ENCODE measurements at places on chromosomes 3 and 15.

- no peak overlapping the region for H3K4me3 ChIP-seq
- H3K4me1 ChIP-seq, result no peaks in the 10 kb centered on the region
- H3K27me3 ChIP-seq, result peaks cover 4% of the 10 kb centered on the region
- no peak for DNase-seq
These were observed 19.3 kb upstream of the DPPA4 start for GRCh38 chr3:109356442-109357155.

- H3K4me1 ChIP-seq, result no peaks in the 10 kb centered on the region
- no peak overlapping the region for H3K4me3 ChIP-seq
- H3K27me3 ChIP-seq, result no peaks in the 10 kb centered on the region
- H3K36me3 ChIP-seq, result peaks cover 77% of the 10 kb centered on the region
- no peak overlapping the region for H3K27ac ChIP-seq
These were observed 613.4 kb downstream of the FOXP1 start for GRCh38 chr3:70970171-70970570.

- H3K36me3 ChIP-seq, result no peaks in the 10 kb centered on the region
- H3K27me3 ChIP-seq, result no peaks in the 10 kb centered on the region
- no peak overlapping the region for H3K27ac ChIP-seq
- no peak overlapping the region for H3K4me3 ChIP-seq
- no peak for DNase-seq
- H3K4me1 ChIP-seq, result peaks cover 9% of the 10 kb centered on the region
These were observed 34.3 kb upstream of the SLC6A6 start for GRCh38 chr3:14368146-14368545.

DNA sequence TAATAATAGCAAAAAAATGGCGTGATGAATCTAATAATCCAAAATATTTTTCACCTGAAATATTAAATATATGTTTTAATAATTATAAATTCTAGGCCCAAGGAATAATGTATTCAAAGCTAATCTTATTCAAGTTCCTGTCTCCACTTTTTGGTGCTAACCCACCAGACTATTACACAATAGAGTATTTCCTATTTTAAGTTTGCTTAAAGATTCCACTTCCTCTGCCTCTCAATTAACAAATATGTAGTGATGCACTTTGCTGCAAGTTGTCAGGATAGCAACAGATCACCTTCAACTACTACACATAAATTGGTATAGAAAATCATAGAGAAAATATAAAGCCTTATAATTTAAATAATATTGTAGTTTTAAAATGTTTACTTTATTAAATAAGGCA, 467.5 kb downstream of the C3orf38 start:
- no peaks in the 10 kb centered on the region for H3K4me1 ChIP-seq
- H3K27ac ChIP-seq, result no peak overlapping the region
- H3K27me3 ChIP-seq, result no peaks in the 10 kb centered on the region
- no peaks in the 10 kb centered on the region for H3K36me3 ChIP-seq
- no peak for DNase-seq

- H3K27ac ChIP-seq, result peak overlapping the region; percentile 10
- H3K4me1 ChIP-seq, result peaks cover 45% of the 10 kb centered on the region
- H3K36me3 ChIP-seq, result no peaks in the 10 kb centered on the region
These were observed 47.2 kb upstream of the ICE2 start for GRCh38 chr15:60526127-60526616.

- DNase-seq, result no peak
- peak overlapping the region; percentile 78 for H3K27ac ChIP-seq
- no peaks in the 10 kb centered on the region for H3K27me3 ChIP-seq
- no peaks in the 10 kb centered on the region for H3K36me3 ChIP-seq
These were observed 1.1 kb upstream of the SUCLG2 start for GRCh38 chr3:67655364-67656121.
